ENCODE measurements at places on chromosomes 3 and 15. TPM values are rescaled to one million over a fixed set of nuclear protein-coding genes. Genes with fewer than 3 reads are reported as not detected.

CCDC13 gene
- 1.0 TPM for polyA plus RNA-seq

SLC12A1 gene
- polyA plus RNA-seq: not detected

SV2B gene
- polyA plus RNA-seq: 0.07 TPM

ARNT2 gene
- 0.33 TPM for polyA plus RNA-seq

CALML4 gene
- polyA plus RNA-seq: 11.2 TPM

ABCF3 gene
- 42.3 TPM for polyA plus RNA-seq

TIMP4 gene
- polyA plus RNA-seq: 1.00 TPM

GOLGA6L4 gene
- 2.1 TPM for polyA plus RNA-seq

OR5K2 gene
- not detected for polyA plus RNA-seq

RTP4 gene
- polyA plus RNA-seq: 1.2 TPM

Measured in esophagus (tissue), 2 donors.